MG63 (cell line): ENCODE measurements at places on chromosomes 2 and 18. TPM values are rescaled to one million over a fixed set of nuclear protein-coding genes. Genes with fewer than 3 reads are reported as not detected.

Gene NYAP2
- total RNA-seq: not detected in 2 replicates

Gene ALK
- total RNA-seq: not detected in 2 replicates

Gene FN1
- total RNA-seq: 306 and 453 TPM in 2 replicates

Gene TMEM37
- 0.56 TPM in 1 of 2 replicates, not detected in the other for total RNA-seq

DNA sequence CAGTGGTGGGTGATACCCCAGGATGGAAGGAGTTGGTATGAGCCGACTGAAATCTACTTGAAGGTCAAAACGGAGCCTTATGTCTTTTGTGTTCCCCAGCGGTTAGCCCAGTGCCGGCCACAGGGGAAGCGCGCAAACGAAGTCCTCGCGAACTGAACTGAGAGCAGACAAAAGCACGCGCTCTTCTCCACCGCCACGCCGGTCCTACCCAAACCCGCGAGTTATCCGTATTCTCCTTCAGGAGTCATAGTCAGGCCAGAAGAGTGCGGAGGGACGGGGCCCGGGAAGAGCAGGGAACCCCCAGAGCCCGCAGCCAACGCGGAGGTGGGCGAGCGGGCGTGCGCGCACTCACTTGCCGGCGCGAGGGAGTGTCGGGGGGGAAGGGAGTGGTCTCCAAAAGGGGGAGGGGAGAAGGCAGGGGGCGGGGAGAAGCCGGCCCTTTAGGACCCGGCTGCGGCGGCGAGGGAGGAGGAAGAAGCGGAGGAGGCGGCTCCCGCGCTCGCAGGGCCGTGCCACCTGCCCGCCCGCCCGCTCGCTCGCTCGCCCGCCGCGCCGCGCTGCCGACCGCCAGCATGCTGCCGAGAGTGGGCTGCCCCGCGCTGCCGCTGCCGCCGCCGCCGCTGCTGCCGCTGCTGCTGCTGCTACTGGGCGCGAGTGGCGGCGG, at the start of gene IGFBP2:
IGFBP2 (plus strand) TSS at position 469 of the 664 bp plus-strand sequence; CDS start at position 573, 104 bp downstream.
- peak; percentile 68 for DNase-seq

DNA sequence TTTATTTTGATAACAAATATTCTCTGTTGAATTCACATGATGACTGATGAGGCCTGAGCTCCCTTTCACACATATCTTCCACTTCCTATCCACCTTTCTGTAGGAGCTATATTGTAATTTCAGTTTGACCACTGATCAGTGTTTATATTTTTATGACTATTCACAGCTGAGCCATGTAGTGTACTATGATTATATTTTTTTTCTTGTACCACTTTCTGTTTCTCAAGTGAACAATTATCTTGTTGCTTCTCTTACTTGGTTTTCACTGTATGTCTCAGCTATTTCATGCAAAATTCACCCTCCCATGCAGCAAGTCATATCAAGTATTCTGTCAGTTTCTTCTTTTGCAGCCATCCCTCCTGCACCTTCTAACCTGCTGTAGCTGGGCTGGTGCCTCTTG, 78.4 kb downstream of the TMEM247 start:
- no peak for DNase-seq

- no peak for DNase-seq
Observed at GRCh38 chr18:69097349-69097748, 299.5 kb downstream of the CCDC102B start.

DNA sequence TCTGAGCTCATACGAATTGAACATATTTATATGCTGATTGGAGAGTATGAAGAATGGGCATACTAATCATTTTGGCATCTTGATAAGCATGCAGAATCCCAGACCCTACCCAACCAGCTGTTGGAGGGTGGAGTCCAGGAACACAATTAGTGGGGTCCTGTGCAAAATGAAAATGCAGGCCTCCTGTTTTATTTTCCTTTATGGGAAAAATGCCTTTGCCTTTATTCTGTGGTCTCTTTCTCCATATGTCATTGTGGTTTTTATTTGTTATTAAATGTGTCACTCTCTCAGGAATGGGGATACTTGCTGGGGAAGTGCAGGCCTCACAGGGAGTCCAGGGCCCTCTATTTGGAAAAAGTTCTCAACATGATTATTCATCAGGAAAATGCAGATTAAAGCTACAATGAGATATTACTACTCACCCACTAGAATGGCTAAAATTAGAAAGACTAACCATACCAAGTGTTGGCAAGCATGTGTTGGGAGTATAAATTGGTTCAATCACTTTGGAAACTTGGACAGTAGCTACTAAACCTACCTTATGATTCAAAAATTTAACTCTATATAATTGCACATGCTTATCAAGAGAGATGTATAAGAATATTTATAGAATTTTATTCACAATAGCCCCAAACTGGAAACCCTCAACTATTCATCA, 223.1 kb upstream of the FBXO11 start:
- DNase-seq: no peak

DNA sequence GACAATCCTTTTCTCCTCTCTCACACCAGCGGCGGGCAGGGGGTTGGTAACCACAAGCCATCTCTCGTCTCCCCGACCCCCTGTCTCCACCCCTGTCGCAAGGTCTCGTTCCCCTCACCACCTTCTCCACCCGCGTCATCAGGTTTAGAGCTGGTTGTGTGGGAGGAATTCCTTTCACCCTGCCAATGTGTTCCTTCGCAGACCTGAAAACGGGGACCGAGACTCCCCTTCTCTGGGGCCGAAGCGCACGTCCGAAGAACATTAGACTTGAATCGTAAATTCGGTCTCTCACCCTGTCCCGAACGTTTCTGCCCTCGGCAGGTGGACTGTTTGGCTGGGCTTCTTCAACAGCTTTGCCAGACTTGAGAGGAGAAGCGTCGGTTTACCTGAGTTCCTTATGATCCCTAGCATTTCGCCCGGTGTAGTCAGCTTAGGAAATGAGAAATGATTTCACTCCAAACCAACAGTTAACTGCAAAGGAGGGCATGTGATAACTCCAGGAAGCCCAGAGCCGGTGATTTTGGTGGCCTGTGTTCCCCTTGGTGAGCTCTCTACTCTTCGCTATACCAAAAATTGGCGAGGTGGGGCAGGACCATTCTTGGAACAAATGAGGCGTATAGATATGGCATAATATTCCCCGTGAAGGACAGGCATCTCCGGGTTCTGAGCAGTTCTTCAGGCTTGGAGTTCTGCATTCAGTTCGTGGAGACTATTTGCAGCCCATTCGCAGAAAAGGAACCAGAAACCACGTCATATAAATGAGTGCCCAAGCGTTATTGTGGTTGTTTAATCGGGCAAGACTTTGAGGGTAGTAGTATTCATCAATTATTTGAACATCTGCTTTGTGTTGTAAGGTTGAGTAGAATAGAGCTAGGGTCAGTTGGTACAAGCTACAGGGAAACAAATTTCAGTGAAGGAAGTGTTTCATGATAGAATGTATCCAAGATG, 694 bp downstream of the CFAP36 start:
- peak; percentile 21 for DNase-seq

DNA sequence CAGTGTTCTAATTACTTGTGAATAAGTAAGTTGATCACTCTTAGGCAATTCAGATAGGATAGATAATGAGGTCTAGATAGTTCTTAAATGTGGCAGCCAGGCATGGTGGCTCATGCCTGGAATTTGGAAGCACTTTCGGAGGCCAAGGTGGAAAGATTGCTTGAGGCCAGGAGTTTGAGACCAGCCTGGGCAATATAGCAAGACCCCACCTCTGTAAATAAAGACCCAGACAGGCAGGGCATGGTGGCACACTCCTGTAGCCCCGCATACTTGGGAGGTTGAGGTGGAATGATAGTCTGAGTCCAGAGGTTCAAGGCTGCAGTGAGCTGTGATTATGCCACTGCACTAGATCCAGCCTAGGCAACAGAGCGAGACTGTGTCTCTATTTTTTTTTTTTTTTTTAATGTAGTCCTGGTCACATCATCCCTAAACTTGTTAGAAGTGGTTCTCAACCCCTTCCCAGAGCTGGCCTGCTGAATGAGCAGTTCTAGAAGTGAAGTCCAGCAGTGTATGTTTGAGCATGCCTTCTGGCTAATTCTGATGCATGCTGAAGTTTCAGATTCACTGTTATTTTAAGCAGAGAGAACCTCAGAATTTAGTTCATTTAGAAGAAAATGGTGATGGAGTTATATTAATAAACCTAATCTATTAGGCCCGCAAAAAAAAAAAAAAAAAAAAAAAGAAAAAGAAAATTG, 306.2 kb downstream of the PRKCE start:
- DNase-seq: no peak

- DNase-seq: no peak
Observed at GRCh38 chr2:100070078-100070477, 72.3 kb downstream of the AFF3 start.

- peak; percentile 83 for DNase-seq
Observed at GRCh38 chr2:233705911-233706506, 6.7 kb upstream of the UGT1A5 start.

DNA sequence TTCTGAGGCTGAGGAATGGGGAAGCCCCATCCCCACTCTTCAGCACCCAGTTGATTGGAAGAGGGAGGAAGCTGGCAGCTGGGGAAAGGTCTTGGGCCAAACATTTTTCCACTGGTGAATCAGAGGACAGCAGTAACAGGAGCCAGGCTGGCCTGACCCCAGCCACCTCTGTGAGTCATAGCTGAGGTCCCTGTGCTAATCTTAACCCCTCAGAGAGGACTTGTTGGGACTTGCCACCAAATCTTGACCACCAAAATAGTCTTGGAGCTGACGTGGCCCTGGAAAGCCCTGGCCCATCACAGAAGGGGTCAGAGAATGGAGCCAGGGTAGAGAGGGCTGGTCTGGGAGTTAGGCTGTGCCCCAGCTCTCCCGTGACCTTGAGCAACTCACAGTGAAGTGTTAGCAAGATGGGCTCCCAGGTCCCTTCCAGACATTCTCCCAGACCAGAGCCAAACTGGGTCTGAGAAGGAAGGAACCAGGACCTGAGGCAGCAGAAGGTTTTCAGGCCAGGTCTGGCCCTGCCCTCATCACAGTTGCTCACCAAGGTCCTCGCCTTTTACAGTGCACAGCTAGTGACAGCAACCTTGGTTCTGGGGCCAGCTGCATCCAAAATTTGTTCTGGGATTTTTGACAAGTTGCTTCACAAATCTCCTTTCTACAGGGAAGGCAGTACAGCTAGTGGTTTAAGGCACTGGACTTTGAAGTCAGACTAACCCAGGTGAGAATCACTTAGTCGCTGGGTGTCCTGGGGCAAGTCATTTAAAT, 266.6 kb downstream of the CYP26B1 start:
- peak; percentile 97 for DNase-seq

DNA sequence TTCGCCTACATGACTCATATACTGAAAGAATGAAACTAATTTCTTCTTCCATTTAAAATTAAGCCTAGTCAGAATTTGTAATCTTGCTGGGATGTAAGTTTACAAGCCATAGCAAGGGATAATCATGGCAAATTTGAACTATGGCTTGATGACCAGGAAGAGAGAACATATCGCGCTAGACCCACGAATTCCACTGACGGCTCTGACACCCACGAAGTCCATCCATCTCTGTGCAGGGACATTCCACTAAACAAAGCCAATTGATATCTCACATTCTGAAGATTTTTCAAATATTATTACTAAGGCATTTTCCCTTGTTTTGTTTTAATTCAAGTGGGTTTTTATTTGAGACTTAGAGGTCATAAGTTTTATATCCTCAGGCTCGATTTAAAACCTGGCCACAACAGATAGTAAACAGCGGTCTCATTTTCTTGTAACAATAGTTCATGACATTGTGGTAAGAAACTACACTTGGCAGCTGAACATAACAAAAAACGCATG, 113.0 kb downstream of the QPCT start:
- DNase-seq: no peak

- no peak for DNase-seq
Observed at GRCh38 chr2:52141076-52141475, 1109.1 kb upstream of the NRXN1 start.

GRCh38 chr2:208594642-208595385, 188.2 kb downstream of the PTH2R start:
- DNase-seq: no peak
